NCI-H187 treated with DMSO at 0.1 percent for 48 hours (cell line): ENCODE measurements at places on chromosomes 1 and 21.

DNA sequence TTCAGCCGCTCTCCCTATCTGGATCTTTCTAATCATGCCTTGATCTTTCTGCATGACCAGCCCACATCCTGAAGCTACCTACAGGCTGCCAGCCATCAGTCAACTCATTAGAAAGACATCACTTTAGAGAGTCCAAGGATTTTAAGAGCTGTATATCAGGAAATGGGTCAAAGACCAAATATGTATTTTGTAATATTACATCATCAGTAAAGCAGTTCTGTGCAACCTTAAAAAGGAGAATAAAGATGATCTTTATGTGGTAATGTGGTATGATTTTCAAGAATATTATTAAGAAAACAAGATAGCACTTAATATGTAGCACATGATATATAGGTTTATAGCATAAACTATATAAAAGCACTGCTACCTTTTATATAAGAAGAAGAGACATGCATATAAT lies 47.6 kb downstream of the SLC30A7 start:
- DNase-seq = no peak

- no peak for DNase-seq
Measured at GRCh38 chr1:112998592-112999235, 42.7 kb upstream of the SLC16A1 start.

DNA sequence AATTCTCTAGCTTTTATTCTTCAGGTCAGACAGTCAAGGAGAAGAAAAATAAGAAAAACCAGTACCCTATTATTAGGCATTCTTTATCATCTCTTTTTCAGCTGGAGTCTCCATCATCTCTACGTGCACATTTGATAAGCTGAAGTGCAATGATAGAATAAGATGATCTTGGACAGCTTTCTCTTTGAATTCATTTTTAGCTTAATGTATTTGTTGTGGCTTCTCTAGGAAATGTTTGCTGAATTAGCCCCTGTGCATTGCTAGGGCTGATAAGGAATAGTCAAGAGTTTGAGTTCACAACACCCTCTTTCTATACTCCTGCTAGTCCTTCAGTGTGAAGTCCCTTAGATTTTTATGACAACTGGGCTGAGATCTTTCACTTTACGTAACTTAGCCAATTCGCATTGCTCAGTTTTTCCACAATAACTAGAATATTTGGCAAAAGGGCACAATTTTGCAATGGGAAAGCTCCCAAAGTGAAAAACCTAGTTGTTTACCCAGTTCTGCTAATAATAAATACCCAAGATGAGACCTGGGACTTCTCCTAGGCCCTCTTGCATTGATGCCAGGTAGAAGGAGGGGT lies 7.0 kb upstream of the KCNJ15 start:
- no peak for DNase-seq

GRCh38 chr1:50667272-50667671 lies 244.0 kb upstream of the DMRTA2 start:
- DNase-seq = no peak

DNA sequence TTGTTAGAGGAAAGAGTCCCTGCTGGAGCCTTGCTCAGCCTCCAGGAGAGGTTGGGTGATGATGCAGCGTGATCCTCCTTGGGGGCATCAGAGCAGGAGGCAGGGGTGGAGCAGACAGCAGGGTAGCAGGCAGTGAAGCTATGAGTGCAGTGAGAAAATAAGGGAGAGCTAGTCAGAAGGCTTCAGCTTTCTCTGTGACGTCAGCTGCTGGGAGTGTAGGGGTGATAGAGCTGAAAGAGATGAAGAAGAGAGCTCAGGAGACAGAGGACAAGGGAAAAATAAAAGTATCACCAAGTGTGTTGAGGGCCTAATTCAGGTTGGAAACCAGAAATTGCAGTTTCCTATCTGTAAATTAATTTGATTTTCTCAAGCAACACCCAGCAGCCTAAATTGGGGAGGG lies 2.2 kb upstream of the ADAM30 start:
- no peak for DNase-seq

- no peak for DNase-seq
Measured at GRCh38 chr21:31660259-31660565, 719 bp downstream of the SOD1 start.

- no peak for DNase-seq
Measured at GRCh38 chr1:229552732-229553131, 5.8 kb downstream of the ABCB10 start.

GRCh38 chr1:53244141-53244540 lies 5.8 kb upstream of the MAGOH start:
- DNase-seq = no peak

GRCh38 chr1:43449708-43450069 lies 4.0 kb downstream of the HYI start:
- DNase-seq = no peak

DNA sequence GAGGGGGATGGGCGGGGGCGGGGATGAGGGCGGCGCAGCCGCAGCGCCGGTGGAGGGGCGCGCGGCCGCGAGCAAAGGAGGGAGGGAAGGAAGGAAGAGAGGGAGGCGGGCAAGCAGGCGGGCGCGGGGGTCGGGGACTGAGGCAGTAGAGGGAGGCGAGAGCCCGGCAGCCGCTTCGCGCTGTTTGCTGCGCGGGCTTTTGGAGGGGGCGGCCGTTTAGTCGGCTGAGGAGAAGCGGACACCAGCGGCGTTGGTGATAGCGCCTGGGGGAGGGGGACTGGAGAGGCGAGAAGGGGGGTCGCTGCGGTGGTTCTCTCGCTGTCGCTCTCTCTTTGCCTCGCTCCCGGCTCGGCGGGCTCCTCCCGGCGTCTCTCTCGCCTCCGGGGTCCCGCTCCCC lies at the start of gene HS2ST1:
TSS of gene HS2ST1 (plus strand) at position 35 of the 397 bp plus-strand sequence.
- no peak for DNase-seq

GRCh38 chr1:113990530-113990929 lies 11.3 kb downstream of the OLFML3 start:
- no peak for DNase-seq

GRCh38 chr1:47031585-47031984 lies 8.1 kb downstream of the CYP4X1 start:
- DNase-seq = no peak

GRCh38 chr21:41366522-41367151 lies 4.8 kb downstream of the MX2 start:
- DNase-seq = no peak

- DNase-seq = no peak
Measured at GRCh38 chr1:1013922-1014648, 788 bp downstream of the ISG15 start.

- DNase-seq = no peak
Measured at GRCh38 chr1:40592107-40592803, 60.8 kb downstream of the ZNF684 start.

DNA sequence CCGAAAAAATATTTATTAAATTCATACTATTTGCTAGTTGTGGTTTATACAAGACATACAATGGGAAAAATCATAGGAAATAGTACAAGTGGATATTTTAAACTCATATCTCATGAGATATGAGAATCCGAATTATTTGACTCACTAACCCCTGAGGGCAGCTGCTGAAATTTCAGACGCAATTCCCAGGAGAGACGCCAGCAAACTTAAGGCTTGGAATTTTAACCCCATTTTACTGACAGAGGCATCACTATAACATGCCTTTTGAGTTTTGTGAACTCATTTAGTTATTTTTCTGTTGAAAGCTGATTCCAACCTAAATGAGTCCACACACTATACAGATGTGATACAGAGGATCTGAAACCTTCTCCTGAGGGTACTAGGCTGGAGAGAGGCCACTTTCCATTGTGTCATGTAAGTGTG lies 5.9 kb upstream of the MROH9 start:
- no peak for DNase-seq

DNA sequence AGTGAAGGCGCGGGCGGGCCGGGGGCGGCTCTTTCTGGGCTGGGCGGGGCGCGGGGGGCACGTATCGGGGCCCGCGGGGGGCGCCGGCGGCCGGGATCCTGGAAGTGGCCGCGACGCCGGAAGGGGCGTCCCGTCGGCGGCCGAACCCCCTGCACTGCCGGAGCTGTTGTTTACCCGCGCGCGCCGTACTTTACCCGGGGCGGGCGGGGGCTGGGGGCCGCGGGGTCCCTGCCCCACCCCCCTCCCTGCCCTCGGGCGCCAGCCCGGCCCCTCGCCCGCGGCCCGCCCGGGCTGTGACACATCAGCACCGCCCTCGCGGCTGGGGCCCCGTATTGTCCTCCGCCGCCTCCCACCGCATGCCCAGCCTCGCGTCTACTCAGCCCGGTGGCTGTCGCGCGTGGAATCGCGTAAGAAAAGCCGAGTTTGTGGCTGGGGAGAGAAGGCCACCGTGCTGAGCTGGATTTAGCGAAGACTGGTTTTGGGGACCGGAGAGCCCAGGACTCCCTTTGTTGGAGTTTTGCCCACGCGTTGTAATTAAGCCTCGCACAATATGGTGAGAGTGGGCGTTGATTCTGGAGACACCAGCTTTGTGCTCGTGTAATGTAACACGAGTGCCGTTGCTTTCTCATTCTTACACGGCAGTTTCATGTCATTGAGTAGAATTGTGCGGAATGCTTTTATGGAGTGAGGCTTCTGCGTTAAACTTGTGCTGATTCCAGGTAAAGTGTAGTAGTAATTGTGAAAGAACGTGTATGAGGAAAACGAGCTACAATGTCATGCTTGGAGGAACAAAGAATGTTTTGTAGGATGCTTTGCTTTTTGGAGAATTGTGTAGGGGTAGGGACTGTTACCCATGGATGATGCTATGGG lies 559 bp downstream of the BACH1 start:
- DNase-seq = no peak

DNA sequence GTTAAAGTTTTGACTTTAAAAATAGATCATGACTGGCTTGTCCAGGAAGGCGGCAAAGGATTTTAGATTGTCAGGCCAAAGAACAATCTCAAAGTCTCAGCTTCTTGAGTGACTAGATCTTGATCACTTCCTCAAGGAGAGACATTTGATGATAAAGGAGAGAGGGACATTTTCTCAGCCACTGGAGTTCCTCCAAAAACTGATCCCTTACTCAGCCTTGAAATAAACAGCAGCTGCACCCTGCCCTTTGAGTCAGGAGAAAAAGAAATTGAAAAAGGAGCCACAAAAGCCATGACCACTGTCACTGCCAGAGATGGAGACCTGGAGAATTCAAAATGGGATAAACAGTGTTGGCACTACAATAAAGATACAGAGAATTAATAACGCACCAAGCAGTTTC lies 288.4 kb upstream of the PRMT6 start:
- DNase-seq = no peak

DNA sequence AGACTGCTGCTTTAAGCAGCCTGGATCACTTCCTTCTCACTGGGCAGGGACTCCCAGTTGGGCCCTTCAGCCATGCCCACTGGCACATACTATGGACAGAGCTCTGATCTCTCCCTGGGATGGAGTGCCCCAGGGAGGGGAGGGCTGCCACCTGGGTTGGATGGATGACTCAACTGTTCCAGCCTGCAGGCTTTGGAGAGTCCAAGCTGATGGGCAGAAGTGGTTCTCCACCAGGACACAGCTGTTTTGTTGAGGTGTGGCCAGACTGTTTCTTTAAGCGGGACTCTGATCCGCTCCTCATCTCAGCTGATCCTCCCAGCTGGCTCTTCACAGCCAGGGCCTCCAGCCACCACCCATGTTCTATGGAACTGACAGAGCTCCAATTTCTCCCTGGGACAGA lies 166.9 kb downstream of the MAGI3 start:
- DNase-seq = no peak

- no peak for DNase-seq
Measured at GRCh38 chr1:117013309-117013858, 11.8 kb downstream of the CD101 start.

- no peak for DNase-seq
Measured at GRCh38 chr1:218211241-218211640, 73.9 kb upstream of the RRP15 start.

DNA sequence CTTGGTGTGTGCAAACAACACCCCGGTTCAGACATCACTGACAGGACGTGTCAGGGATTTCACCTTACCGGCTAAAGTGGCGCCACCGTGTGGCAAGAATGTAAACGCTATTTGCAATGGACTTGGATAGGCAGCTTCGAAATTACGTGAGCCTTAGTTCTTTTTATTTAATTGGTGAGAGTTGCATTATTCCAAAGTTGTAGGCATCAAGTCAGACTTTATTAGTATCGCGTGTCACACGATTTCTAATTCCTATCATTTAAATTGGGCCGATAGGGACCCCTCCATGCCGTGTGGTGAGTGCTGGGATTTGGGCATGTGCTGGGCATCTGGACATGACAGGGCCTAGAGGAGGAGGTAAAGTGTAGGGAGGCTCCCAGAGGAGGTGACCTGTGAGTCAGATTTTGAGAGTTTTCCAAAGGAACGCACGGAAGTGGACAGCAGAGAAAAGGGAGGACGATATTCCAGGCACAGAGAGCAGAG lies 14.5 kb upstream of the CPT2 start:
- DNase-seq = peak; percentile 3

GRCh38 chr1:26530410-26530894 lies 891 bp downstream of the RPS6KA1 start:
- no peak for DNase-seq

DNA sequence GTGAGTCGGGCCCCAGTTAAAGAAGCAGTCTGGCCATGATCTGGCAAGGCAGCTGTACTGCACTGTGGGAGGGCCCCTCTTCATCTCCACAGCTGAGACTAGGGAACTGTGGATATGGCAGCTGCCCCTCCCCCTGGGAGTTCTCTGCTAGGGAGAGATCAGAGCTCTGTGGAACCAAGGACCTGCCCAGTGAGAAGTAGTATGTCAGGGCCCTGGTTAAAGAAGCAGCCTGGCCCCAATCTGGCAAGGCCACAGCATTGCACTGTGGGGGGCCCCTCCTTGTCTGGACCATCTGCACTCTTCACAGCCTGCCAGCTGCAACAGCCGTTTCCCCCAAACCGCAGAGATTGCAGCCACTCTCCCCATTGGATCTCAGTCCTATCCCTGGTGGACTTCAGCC lies 208.5 kb downstream of the DNAH14 start:
- no peak for DNase-seq
